ENCODE measurements at places on chromosomes 1 and 21. TPM values are rescaled to one million over a fixed set of nuclear protein-coding genes. Genes with fewer than 3 reads are reported as not detected.

The GBP5 gene
- 0.09 TPM for total RNA-seq

DNA sequence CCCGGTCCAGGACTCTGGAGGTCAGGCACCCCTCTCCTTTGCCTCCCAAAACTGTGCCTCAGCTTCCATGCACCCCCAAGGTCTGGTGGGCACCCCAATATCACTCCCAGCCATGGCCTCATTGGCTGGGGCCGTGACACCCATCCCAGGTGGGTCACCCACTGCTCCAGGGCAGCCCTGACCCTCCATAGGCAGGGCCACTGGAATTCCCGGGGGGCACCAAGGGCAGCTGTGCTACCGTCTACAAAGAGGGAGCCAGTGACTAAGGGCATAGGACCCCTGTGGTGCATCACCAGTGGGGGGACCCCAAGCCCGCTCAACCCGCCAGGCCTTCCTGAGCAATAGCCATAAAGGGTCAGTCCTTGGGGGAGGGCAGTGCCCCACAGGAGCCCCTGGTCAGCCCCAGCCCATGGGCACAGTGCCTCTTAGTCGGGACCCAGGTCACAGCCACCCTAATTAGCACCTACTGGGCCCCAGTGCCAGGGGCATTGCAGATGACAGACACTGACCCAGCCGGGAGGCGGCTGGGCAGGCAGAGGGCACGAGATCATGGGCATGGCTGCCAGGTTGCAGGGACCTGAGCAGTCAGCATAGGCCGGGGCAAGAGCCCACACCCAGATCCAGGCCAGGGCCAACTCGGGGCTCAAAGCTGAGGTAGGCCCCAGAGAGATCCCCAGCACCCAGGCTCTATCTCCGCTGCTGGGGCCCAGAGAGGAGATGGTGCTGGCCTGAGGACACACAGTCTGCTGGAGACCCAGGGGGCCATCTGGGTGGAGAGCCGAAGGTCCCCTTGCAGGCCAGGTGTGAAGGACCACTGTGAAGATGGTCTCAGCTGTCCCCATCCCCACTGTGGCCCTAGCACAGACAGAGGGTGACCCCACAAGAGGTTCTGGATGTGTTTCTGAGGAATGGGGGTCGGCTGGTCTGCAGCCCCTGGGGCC lies 19.0 kb upstream of the ARF1 start:
- DNase-seq, result no peak

GRCh38 chr1:188652678-188653077 lies 1823.9 kb downstream of the PLA2G4A start:
- peak; percentile 61 for DNase-seq

DNA sequence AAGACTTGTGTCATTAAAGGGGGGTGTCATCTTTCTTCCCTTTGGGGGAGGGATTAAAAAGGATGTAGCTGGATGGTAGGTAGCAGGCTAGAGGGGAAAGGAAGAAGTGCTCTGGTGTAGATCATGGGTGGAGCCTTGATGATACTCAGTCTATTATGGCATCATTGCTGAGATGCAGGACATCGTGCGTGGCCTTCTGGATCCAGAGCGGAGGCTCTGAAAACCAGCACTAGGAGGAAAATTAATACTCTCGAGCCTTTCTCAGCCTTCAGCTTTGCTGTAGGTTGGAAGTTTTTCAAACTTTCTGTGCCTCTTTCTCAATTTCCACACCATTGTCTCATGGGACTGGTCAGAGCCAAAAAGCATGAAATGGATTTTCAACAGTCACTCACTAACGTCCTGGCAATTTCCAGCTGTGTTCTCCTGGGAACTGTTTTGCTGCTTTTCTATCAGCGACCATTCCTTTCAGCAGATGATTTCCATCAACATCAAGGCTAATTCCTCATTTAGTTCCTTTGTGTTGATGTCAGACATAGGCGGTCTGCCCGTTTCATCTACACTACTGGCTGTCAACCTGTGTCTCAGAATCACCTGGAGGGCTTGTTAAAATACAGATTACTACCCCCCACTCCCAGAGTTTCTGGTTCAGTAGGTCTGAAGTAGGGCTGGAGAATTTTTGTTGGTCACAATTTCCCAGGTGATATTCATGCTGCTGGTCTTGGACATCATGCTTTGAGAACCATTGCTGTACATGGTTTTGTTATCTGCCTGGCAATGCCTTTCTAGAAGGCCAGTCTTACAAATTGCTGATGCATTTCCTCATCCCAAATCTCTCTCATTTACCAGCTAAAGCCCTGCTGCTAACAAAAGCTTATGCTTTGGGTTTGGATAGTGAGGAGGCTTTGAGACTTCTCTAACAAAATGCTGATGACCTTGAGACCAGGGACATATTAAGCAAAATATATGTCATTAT lies 7.7 kb downstream of the CACNA1E start:
- DNase-seq, result no peak

DNA sequence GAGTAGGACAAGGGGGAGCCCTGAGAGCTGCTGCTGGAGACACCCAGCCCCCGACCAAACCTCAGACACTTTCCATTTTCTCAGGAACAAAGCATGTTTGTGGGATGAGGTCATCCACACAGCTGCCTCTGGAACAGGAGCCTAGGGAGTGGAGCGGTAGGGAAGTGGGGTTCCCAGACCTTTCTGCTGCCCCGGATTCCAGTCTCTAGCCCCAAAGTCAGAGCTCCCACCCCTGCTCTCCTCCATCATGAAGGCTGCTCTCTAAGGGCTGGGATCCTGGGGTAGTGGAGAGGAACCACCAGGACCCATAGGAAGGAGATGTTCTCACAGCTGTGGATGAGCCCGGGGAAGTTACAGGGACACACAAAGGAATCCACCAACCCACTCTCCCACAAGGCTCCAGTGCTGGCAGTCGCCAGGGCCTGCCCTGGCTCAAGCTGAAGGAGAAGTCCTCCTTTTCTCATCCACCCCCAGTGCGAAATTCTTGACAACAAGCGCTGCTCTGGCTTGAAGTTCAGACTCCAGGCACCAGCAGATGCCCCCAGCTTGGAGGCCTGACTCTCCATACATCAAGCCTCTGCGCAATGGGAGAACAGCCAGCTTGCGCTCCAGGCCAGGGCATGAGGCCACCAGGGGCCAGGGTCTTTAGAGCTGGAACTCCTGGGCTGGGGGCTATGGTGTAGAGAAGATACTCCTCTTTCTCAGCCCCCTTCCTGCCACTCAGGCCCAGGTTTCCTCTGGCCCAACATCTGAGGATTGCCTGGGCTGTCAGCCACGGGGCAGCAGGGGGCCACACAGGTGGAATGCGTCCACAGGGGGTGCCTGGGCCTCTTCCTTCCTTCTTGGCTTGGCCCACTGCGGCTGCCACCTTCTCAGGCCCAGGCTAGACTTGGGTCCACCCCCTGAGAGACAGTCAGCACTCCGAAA lies 4.5 kb downstream of the FHL3 start:
- DNase-seq, result peak; percentile 92
